ENCODE measurements at places on chromosomes 3 and 15.

DNA sequence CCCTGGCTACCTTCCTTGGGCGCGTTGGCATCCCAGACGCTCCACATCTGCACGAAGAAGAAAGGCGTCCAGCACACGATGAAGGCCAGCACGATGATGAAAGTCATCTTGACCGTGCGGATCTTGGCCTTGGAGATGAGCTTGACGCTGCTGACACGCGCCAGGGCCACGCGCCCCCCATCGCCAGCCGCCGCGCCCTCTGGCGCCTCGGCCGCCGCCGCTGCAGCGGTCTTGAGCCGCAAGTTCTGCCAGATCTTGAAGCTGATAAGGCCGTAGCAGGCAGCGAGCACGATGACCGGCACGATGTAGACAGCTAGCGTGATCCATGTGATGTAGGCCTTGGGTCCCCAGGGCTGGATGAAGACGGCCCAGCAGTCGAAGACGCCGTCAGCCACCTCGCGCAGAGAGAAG is 2.2 kb downstream of the OXTR start:
- no peak for DNase-seq

GRCh38 chr15:32730677-32731654 is 13.2 kb downstream of the GREM1 start:
- DNase-seq: peak; percentile 71

GRCh38 chr3:62723166-62723913 is 151.9 kb downstream of the CADPS start:
- DNase-seq: peak; percentile 52

GRCh38 chr3:160784853-160785252 is 28.8 kb downstream of the PPM1L start:
- peak; percentile 52 for DNase-seq

DNA sequence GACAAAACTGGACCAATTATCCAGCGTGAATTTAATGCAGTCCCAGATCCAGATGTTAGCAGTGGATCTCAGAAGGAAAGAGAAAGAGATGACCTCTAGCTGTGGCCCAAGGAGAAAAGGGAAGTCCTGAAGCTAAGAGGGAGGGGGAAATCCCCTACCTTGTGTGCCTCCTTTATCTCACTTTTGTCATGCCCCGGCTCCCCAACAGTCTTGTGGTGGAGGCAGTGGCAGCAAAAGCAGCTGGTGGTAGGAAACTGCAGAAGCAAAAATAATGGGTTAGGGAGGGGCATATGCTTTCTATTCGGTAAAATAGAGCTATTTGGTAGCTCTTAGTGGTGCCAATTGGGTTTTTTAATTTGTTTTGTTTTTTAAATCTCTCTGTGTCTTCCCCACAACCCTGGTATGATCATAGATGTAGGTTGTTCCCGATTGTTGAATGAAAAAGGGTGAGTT is 56.5 kb downstream of the MCTP2 start:
- DNase-seq: no peak

- DNase-seq: no peak
Observed at GRCh38 chr3:194049394-194049793, 86.6 kb upstream of the HES1 start.

DNA sequence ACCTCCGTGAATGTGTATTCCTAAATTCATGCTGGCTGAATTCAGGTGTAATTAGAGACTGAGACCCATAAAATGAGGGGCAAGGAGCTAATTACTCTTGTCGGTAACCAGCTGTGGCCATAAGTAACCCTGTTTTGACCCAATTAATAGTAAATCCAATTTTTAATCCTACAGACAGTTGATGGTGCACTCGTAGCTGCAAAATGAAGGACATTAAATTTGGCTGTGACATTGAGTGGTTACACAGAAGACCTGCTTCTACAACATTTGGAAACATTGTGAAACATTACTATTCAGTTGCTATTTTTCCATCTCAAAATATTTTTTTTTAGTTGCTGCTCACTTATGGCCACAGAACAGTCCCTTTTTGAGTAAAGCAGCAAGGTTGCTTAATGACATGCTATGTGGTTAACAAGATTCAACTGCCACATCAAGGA is 33.0 kb downstream of the MBNL1 start:
- DNase-seq: no peak

- peak; percentile 92 for DNase-seq
Observed at GRCh38 chr15:33565094-33565493, 254.3 kb downstream of the RYR3 start.

- DNase-seq: no peak
Observed at GRCh38 chr3:147458995-147459704, 50.0 kb downstream of the ZIC1 start.

- DNase-seq: peak; percentile 66
Observed at GRCh38 chr3:150412561-150413231, 4.6 kb downstream of the TSC22D2 start.

GRCh38 chr3:197002701-197003454 is 26.7 kb downstream of the MELTF start:
- peak; percentile 90 for DNase-seq

- peak; percentile 84 for DNase-seq
Observed at GRCh38 chr3:155497930-155498647, 204.6 kb upstream of the STRIT1 start.

DNA sequence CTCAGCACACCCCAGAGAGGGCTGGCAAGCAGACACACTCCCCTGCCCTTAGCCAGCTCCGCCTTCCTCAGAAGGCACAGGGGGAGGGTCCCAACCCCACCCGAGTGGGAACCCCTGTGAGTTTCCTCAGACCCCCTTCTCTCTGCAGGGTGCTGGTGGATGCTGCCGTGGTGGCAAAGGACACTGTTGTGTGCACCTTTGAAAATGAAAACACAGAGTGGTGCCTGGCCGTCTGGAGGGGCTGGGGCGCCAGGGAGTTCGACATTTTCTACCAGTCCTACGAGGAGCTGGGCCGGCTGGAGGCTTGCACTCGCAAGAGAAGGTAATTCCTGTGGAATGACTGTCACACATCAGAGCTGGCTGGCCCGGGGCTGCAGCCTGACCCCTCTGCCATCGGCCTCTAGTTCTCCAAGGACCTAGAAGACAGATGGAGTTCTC is 149.4 kb downstream of the LRRK1 start:
- DNase-seq: no peak

GRCh38 chr3:141059816-141060215 is 8.7 kb downstream of the SPSB4 start:
- DNase-seq: no peak

GRCh38 chr3:100753846-100754245 is 44.6 kb downstream of the TFG start:
- DNase-seq: peak; percentile 21

- DNase-seq: peak; percentile 43
Observed at GRCh38 chr3:122101646-122102045, 46.5 kb downstream of the CD86 start.

- peak; percentile 47 for DNase-seq
Observed at GRCh38 chr3:32240159-32240545, 1.7 kb downstream of the CMTM8 start.

GRCh38 chr3:125154800-125155269 is 57.7 kb downstream of the SLC12A8 start:
- no peak for DNase-seq

- DNase-seq: no peak
Observed at GRCh38 chr15:100835636-100836035, 44.0 kb upstream of the ALDH1A3 start.

DNA sequence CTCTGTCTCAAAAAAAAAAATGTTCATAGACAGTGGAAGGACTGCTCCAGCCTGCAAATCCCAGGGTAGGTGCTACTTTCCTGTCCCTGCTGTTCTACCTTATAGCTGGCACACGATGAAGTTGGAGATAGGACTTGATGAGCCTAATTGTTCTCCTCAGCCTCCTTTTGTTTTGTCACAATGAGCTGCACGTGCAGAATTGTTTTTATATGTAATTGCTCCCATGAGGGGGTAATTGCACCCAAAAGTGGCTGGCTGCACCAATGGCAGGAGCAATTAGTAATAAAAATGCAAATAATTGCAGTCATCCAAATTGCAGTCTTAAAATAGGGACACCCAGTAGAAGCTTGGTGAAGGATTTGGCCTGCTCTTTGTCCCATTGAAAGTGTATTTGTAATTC is 63.0 kb upstream of the PFN2 start:
- DNase-seq: no peak

GRCh38 chr3:190673148-190673547 is 159.3 kb downstream of the IL1RAP start:
- DNase-seq: peak; percentile 24

DNA sequence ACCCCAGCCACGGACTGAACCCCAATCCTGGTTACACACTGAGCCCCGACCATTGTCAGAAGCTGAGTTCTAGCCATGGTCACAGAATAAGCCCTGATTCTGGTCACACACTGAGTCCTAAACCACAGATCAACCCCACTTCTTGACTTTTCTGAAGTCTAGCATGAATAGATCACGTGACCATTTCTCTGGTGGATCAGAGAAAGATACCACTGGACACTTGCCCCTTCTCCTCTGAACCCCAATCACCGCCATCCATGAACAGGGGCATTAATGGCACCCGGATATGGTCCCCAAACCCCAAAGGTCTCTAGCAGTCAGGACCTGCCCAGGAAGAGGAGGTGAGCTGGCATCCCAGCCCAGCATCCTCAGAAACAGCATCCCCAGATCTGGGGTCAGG is 9.1 kb downstream of the HCN4 start:
- DNase-seq: no peak

- no peak for DNase-seq
Observed at GRCh38 chr3:127755305-127755681, 67.0 kb downstream of the MGLL start.

DNA sequence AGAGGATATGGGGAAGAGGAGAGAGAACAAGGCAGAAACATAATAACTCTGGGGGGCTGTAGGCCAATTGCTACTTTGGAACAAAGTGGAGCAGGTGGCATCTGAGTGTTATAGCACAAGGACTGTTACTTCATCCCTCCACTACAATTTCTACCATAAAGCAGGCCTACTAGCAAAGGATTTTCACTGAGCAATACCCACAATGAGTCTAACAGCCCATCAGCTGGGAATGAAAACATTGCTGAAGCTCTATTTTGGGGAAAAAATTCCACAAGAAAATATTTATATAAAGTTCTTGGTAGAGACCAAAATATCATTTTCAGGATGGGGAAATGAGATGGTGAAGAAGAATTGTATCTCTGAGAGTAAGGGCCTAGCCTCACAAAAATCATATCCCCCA is 3.6 kb upstream of the SHC4 start:
- no peak for DNase-seq

DNA sequence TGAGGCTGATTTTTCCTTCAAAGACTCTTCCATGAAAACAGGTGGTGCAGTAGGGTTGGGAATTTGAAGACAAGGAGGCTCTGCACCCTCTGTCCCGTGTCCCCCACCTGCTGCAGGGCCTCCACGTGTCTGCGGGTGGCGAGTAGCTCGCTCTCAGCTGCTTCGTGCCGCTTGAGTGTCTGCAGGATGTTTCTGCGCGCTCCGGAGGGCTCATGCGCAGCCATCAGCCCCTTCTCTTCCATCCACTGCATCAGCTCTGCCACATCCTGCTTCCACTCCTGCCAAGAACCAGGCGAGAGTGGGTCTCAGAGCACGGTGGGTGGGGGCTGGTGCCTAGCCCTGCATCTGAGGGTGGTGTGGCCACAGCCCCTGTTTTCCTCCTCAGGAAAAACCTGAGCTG is 17.8 kb downstream of the SPTBN5 start:
- no peak for DNase-seq

DNA sequence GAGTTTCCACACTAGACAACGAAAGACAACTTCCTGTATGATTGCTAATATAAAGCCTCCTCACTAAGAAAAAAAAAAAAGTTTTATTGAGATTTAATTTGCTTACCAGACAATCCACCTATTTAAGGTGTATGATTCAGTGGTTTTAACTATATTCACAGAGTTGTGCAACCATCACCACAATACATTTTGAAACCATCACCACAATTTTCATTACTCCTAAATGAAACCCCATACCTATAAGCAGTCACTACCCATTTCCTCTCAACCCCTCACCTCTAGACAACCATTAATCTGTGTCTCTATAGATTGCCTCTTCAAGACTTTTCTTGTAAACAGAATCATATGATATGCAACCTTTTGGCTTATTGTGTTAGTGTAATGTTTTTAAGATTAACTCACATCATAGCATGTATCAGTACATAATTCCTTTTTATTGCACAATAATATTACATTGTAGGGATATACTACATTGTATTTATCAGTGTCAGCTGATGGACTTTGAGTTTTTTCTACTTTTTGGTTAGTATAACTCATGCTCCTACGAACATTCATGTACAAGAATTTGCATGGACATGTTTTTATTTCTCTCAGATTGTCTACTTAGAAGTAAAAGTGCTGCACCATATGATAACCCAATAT is 339.7 kb downstream of the NLGN1 start:
- DNase-seq: no peak

DNA sequence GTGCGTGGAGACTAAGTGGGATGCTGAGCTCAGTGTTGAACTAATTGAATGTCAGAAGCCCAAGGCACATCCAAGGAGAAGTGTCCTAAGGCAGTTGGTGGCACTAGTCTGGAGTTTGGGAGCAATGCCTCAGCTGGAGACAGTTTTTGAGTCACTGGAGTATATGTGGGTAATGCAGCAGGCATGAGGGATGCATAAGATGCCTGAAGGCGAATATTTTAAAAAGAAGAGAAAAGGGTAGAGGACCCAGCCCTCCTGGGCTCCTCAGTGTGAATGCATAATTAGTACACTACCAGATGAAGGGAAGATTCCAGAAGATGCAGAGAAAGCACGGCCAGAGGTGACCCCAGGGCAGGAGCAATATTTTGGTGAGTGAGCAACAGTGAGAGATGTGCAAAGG is 25.1 kb upstream of the PROK2 start:
- no peak for DNase-seq

DNA sequence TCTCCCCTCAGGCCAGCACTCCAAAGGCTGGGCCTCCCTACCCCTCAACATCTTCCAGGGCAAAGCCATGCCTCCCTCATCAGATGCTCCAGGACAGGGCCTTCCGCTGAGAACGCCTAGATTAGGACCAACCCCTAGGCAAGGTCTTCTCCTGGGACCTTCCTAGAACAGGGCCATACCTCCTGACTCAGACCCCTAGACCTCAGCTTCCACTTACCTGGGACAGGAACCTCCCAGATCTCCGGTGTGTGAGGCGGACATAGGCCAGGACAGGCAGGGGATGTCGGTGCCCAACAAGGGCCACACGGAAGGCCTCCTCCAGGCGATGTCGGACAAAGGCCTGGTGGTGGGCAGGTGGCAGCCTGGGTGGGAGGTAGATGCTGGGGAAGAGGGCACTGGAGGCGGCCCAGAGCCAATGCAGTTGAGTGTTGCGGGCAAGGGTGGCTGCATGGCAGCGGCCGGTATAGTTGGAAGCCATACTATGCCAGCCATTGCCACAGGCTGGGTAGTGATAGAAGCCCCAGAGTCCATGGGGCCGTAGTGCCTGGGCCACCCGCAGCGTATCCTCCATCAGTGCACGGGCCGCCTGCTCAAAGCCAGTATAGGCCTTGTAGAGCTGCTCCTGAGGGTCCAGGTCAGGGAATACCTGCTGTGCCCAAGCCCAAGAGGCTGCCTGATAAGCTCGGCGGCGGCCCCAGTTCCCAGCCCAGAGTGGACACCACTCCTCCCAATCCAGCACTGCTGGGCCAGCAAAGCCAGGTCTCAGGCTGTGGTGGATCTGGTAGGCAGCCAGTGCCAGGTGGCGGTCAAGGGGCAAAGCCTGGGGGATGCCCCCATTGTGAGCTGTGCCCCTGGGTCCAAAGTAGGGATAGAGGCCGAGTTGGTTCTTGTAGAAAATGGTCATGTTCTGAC is 2.5 kb upstream of the IFRD2 start:
- no peak for DNase-seq

Data from astrocyte of the hippocampus (primary cell).